ENCODE measurements at places on chromosomes 5 and 9. TPM values are rescaled to one million over a fixed set of nuclear protein-coding genes. Genes with fewer than 3 reads are reported as not detected.

GRCh38 chr9:7045361-7045760, 287.6 kb downstream of the KDM4C start:
- no peak for DNase-seq

DNA sequence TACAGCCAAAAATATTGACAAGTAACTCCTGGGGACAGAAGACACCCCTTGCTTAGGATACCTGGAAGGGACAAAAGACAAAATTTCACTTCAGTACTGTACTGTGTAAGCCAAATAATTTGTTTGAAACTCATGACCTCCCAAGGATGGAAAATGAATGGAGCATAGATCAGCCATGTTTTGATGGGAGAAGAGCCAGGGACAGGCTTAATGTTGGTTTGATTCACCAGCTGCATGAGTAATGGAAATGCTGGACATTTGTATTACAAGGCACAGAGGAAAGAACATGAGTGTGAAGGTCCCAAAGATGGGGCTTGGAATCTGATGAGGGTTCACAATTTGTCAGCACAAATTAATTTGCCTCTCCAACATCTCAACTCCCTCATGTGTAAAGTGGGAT, 122.8 kb downstream of the ENC1 start:
- DNase-seq, result no peak

GRCh38 chr9:126166866-126167265, 159.8 kb upstream of the MVB12B start:
- no peak for DNase-seq

The ADAMTSL1 gene
- 2.0 TPM for total RNA-seq

The TXN gene
- 50.7 TPM for total RNA-seq

DNA sequence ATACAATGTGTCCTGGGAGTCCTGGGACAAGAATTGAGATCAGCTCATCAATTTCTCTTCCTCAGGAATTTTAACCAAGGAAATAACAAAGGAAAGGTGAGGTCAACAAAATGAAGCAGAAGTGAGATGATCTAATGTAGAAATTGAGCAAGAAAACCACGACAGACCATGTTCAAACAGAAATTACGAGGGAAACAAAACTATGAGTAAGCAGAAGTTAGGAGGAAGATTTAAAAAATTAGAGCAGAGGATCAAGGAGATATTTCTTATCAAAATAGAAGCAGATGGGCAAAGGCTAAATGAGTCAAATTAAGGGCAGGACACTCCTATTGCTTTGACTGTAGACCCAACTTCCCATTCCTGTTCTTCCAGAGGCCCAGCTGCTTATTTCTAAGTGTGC, 97.4 kb downstream of the HINT1 start:
- DNase-seq, result no peak

- no peak for DNase-seq
Measured at GRCh38 chr5:89707891-89708290, 701.7 kb downstream of the CETN3 start.

The HACD4 gene
- 0.58 TPM for total RNA-seq

DNA sequence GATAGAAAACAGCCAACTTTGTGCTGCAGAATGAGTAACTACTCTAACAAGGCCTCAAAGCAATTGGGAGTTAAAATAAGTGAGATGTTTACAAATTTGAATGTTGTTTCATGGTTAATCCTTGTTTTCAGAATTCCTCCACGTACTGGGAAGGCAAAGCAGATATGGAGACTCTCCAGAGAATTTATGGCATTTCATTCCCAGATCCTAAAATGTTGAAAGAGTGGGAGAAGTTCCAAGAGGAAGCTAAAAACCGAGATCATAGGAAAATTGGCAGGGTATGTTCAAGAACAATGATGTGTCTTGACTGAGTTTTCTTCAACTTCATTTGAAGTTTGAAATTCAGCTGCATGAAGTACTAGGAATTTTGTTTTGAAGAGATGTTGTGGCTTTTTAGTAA, 16.4 kb downstream of the TARS1 start:
- no peak for DNase-seq

DNA sequence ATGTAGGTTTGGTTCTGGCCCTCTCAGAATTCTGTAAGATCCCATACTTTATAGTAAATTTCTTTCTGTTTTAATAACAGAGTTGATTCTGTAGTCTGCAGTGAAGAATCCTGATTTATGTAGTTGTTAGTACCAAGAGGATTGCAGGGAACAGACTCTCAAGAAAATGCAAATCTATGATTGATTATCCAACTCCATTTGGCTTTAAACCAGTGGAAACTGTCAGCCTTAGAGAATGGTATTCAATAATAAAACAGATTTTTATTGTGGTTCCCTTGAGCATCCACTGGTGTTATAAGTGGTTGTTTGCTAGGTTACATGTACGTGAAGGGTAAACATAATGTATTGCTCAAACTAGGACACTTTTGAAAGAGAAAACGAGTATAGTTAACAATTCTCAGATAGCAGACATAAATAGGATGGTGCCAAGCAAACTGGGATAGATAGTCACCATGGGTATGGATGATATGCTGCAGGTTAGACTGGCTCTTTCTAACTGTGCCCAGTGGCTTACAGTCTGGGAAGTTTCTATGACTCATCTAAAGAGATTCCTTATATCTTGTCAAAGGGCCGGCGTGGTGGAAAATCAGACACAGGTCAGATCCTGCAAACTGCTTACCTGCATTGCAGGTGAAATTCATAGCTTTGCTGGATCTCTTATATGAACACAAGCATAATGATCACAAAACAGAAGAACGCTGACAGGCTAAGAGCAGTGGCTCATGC, 41.7 kb upstream of the RPS23 start:
- DNase-seq, result no peak

GRCh38 chr9:112665347-112665746, 52.6 kb downstream of the INIP start:
- DNase-seq, result no peak

DNA sequence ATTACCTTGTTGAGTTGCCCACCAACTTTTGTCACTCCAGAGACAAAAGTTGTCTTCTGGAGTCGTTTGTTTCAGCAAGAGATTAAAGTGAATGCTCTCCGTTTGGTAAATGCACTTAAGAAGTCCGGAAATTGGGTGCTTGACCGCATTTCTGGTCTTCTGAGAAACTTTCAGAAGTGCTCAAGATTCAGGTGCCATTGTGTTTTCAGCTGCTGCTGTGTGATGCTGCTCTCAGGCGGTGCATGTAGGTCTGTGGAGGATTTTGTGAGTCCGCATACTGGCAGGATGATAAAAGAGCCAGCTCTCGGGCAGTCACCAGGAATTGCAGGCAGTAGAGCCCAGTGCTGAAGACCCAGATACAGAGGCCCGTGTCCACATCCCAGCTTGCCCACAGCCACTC, 5.9 kb upstream of the NFIL3 start:
- no peak for DNase-seq
